ENCODE measurements at places on chromosomes 16 and 17.

DNA sequence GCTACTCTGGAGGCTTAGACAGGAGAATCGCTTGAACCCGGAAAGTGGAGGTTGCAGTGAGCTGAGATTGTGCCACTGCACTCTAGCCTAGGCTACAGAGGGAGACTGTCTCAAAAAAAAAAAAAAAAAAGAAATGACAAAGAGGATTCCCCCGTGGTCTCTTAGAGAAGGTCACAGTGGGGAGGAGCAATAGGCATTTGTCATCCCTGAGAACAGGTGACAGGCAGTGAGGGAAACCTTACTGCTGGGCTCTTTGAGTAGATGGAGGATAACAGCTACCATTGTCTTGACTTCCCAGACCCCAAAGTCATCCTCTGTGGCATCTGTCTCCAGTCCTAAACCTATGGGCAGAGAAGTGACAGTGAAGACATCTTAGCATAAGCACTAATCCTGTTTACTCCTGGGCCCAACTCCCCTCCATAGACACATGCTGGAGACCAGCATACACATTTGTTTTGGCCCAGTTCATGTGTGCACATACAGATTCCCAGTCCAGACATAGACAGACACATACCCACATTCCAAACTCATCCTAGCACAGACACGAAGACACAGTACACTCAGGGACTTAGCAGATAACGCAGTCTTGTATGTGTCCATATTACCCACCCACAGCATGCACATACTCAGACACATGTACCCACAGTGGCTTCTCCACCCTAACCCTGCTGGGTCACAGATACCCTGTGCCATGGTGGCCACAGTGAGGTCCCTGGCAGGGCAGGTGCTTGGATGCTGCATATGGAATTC lies 2.7 kb downstream of the ESRP2 start:
- no peak for DNase-seq

DNA sequence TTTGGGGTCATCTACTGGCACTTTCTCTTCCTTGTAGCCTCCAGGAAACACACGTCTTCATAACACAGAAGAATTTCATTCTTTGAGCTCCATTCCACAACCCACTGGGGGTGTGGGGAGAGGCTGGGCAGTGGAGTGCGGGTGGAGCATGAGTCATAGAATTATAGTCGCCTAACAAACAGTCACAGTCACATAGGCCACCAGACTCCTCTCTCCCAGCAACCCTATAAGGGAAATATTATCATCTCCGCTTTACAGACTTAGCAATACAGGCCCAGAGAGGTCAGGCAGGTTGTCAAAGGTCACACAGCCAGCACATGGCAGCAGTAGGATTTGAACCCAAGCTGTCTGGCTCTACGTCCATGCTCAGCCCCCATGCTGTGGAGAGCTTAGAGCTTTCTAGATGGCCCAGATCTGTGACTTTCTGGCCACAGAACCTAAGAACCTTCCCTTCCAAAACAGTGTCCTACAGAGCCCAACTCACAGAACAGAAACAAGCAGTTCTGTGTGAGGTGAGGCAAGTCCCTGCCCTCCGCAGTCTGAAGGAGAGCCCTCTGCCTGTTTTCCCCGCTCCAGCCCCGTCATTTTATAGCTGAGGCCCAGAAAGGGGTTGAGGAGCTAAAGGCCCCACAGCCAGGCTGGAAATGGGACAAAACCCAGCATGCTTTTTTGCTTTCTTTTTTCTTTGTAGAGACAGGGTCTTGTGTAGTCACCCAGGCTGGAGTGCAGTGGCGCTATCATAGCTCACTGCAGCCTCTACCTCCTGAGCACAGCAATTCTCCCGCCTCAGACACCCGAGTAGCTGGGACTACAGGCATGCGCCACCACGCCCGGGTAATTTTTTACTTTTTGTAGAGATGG lies 10.7 kb upstream of the LITAF start:
- no peak for DNase-seq

DNA sequence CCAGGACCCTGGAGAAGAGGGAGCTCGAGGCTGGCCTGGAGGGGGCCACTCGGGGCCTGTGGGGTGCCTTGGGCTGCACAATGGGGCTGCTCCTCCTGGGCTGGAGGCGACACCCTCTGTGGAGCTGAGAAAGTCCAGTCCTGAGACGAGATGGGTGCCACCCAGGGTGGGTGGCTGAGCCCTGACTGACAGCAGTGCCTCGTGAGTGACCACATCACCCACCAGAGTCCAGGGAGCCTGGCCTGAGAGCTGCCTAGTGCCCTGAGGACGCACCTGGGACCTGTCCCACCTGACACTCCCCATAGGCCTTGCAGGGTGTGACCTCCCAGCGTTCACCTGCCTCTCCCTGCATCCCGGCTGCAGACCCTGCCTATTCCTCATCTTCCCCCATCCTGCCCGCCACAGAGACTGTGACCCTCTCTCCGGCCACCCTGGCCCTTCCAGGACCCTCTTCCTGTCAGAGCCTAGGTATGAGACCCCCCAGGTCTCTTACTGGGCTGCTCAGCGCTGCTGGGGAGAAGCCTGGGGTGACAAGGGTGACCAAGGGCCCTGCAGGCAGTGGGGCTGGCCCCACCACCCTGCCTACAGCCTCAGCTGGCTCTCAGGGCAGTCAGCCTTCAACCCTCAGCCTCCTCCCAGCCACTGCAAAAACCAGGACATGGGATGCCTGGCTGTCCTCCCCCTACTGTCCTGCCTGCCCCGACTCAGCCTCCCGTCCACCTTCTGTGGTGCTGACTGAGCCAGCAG lies 41.2 kb downstream of the TNFRSF13B start:
- no peak for DNase-seq

- no peak for DNase-seq
Measured at GRCh38 chr17:9291912-9292560, 270.7 kb downstream of the NTN1 start.

GRCh38 chr17:74513987-74514631 lies 17.2 kb downstream of the CD300LB start:
- DNase-seq, result peak; percentile 4

- no peak for DNase-seq
Measured at GRCh38 chr16:28188085-28188916, 23.5 kb downstream of the XPO6 start.

- no peak for DNase-seq
Measured at GRCh38 chr17:67253384-67253783, 8.4 kb upstream of the HELZ start.

GRCh38 chr17:33375783-33376182 lies 82.7 kb upstream of the ASIC2 start:
- no peak for DNase-seq

DNA sequence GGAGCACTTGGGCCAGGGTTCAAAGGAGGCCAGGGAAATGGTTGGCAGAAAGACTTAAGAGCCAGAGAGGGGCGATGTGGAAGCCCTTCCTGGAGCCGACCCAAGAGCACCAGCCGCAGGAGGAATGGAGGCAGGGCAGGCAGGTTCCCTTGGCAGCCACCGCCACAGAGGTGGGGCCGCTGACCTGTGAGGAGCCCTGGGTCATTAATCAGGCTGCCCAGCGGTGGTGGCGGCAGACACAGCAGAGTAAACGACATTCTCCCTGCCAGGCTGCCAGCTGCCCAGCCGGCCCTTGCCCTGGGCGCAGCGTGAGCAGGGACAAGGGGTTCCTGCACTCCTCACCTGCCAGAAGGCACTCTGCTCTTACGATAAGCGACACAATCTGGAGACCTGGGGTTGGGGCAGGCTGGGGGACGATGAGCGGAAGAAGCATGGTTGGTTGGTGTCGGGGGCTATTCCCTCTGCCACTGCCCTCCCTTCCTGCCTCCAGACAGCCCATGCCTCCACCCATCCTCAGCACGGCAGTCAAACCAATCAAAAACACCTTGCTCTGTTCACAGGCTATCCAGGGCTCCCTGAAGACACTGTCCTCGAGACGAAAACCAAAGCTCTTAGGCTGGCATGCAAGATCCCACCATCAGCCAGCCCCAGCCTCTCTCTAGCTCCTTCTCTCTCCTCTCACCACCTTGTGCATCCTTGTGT lies 40.9 kb downstream of the PLXDC1 start:
- DNase-seq, result no peak

- no peak for DNase-seq
Measured at GRCh38 chr17:21031756-21032396, 10.9 kb downstream of the USP22 start.

- DNase-seq, result no peak
Measured at GRCh38 chr16:26041952-26042668, 350.4 kb downstream of the HS3ST4 start.

GRCh38 chr16:48829336-48830310 lies 219.6 kb upstream of the N4BP1 start:
- DNase-seq, result no peak

DNA sequence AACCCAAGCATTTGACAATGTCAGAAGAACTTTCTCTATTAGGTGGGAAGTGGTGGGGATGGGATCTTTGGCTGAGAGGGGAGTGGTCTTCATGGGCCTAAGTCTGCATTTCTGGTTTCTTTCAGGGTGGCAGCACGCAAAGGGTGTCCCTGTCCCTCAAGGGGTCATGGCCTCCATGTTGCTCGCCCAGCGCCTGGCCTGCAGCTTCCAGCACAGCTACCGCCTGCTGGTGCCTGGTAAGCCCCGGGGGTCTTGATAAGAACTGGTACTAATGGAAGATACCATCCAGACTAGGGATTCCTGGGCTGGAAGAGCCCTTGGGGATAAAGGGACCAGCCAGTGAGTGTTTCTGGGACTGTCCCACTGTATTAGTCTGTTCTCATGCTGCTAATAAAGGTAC lies 61.2 kb downstream of the ABAT start:
- DNase-seq, result no peak

DNA sequence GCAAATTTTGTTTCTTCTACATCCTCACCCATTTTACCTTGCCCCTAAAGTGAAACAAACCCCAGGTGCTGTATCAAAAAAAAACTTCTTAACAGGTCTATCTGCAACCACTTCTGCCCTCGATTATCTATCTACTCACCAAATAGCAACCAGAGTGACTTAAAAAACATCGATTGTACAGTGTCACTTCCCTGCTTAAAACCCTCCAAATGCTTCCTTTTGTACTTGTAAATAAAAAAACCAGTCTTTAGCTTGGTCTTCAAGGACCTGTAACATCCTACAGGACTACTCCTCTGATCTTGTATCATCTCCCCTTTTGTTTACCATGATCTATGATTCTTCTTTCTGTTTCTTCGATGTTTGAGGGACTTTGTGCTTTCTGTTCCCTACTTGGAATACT lies 82.7 kb upstream of the CORO6 start:
- no peak for DNase-seq

Data from hematopoietic multipotent progenitor cell treated with erythropoietin and hydrocortisone succinate and interleukin-3 and kit ligand, for 15 days (in vitro differentiated cells).